ENCODE measurements at places on chromosomes 4 and X.

- no peaks in the 10 kb centered on the region for H3K36me3 ChIP-seq
- no peaks in the 10 kb centered on the region for H3K4me1 ChIP-seq
- H3K4me3 ChIP-seq = no peak overlapping the region
- no peak for DNase-seq
- no peak overlapping the region for H3K27ac ChIP-seq
These were observed 305.7 kb downstream of the PDHA2 start for GRCh38 chr4:96145601-96146000.

DNA sequence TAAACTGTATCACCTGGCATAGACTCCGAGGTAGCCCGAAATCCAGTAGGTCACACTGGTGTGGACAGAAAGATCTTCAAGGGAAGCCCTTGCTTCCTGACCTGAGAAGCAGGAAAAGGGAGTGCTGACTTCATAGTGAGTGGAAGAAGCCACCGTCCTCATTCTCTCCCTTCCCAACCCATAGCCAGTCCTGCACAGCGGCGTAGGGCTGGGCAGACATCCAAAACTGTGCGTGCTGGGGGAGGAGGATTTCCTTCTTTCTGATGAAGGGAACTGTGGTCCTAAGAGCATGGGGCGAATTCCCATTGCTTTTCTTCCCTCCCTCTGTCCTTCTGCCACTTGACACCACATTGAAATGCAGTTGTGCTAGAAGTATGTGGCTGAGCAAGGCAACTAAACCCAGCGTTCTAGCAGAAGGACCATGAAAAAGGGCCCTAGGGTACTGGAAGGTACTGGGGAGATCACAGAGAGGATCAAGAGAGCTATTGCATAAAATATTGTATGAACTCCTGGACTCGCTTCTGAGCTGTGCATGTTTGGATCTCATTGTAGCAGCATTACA, 66.9 kb downstream of the STOX2 start:
- no peak for DNase-seq
- H3K27me3 ChIP-seq = no peaks in the 10 kb centered on the region
- H3K36me3 ChIP-seq = no peaks in the 10 kb centered on the region
- no peak overlapping the region for H3K4me3 ChIP-seq
- no peak overlapping the region for H3K27ac ChIP-seq

- no peak overlapping the region for H3K4me3 ChIP-seq
- no peaks in the 10 kb centered on the region for H3K27me3 ChIP-seq
- DNase-seq = peak; percentile 46
- H3K36me3 ChIP-seq = no peaks in the 10 kb centered on the region
- no peak overlapping the region for H3K27ac ChIP-seq
These were observed 31.5 kb upstream of the KLHL2 start for GRCh38 chr4:165175879-165176278.

- DNase-seq = no peak
- H3K36me3 ChIP-seq = no peaks in the 10 kb centered on the region
- H3K27ac ChIP-seq = no peak overlapping the region
- no peaks in the 10 kb centered on the region for H3K4me1 ChIP-seq
These were observed 25.4 kb upstream of the CD40LG start for GRCh38 chrX:136622568-136622967.

- H3K27ac ChIP-seq = no peak overlapping the region
- no peaks in the 10 kb centered on the region for H3K4me1 ChIP-seq
- no peaks in the 10 kb centered on the region for H3K27me3 ChIP-seq
- no peak overlapping the region for H3K4me3 ChIP-seq
- DNase-seq = no peak
These were observed 571.2 kb upstream of the FAT1 start for GRCh38 chr4:187294861-187295260.

GRCh38 chr4:130545596-130545995, 1449.6 kb downstream of the C4orf33 start:
- H3K27me3 ChIP-seq = no peaks in the 10 kb centered on the region
- no peak overlapping the region for H3K4me3 ChIP-seq
- no peak overlapping the region for H3K27ac ChIP-seq
- H3K4me1 ChIP-seq = no peaks in the 10 kb centered on the region
- no peak for DNase-seq
